Lung microvascular endothelial cell (primary cell): ENCODE measurements at places on chromosomes 3 and 15. TPM values are rescaled to one million over a fixed set of nuclear protein-coding genes. Genes with fewer than 3 reads are reported as not detected.
A peak's percentile ranks its signal among the peaks of the same experiment; 100 is the strongest.

DNA sequence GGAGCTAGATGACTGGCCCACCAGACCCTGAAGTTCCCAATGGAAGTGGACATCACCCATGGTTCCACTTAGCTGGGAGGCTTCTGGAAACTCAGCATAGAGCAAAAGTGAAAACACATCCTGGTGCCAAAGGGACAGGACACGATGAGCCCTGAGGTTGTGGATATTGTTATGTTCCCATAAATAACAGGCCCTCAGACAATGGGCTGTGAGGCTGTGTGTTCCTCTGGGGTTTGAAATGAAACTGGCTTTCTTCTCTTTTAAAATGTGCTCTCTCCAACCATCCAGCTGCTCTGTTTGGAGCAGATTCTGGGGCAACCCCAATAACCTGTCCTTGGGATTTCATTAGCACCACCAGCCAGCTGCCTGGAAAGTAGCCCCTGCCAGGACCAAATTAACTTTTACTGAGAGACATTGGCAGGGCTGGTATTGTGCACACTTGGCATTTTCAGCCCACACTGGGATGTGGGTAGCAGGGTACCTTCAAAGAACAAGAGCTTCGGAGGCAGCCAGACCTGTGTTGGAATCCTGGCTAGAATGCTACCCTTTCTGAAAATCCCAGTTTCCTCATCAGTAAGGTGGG is 97.5 kb downstream of the DNAJB8 start:
- DNase-seq: no peak

DNA sequence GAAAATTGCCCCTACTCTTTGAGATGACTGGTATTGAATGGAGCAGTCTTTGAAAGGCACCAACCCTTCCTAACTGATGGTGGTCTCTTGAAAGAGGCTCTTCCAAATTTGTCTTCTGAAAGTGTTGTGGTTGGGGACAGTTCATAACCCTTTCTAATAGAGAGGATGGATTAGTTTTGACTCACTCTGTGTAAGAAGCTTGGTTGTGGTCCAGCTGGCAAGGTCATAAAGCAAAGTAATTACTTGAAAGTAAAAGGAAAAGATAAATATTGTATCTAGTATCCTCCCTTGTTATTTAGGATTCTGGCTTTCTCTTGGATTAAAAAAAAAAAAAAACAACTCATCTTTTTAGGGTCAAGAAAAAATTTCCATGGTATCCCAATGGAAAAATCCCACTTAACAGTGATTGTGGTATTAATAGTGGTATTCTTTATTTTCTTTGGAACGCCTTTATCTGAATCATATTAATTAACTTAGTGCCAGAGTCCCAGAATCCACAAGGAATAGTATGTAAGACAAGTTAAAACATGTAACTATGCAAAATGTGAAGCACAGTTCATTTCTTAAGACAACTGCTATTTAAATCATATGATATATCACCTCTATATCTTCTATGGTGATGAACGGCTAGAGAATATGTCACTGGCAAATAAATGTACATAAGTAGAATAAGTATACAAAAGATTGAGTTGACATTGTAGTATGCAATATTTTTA is 469.3 kb upstream of the CDIN1 start:
- DNase-seq: no peak

The LRRC49 gene
- total RNA-seq: 3.0 and 3.7 TPM in 2 replicates

The RLBP1 gene
- total RNA-seq: not detected in 2 replicates

GRCh38 chr3:135267487-135267886 is 472.4 kb downstream of the EPHB1 start:
- DNase-seq: no peak

GRCh38 chr3:181457190-181457589 is 254.5 kb upstream of the SOX2 start:
- DNase-seq: no peak

The PATL2 gene
- under 0.01 TPM in 1 of 2 replicates, not detected in the other for total RNA-seq

DNA sequence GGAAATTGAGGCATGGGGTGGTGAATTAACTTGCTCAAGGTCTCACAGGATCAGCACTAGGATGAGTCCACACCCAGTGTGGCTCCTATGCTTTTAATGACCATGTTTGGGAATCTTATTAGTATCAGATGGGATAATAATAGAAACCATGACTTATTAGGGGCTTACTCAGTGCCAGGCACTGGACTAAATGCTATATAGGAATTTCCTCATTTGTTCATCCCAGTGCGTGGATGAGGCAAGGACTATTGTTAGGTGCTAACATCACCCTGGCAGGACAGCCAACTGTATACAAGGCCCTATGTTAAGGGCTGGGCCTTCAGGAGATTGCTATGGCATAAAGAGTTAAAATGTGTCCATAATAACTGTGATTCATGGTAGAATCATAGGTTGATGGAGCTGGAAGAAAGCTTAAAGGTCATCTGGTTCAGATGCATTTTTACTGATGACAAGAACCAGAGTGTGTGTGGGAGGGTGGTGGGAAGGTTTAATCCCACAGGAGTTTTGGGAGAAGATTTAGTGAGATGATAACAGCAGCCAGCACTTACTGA is 4.7 kb upstream of the FEM1B start:
- DNase-seq: no peak

DNA sequence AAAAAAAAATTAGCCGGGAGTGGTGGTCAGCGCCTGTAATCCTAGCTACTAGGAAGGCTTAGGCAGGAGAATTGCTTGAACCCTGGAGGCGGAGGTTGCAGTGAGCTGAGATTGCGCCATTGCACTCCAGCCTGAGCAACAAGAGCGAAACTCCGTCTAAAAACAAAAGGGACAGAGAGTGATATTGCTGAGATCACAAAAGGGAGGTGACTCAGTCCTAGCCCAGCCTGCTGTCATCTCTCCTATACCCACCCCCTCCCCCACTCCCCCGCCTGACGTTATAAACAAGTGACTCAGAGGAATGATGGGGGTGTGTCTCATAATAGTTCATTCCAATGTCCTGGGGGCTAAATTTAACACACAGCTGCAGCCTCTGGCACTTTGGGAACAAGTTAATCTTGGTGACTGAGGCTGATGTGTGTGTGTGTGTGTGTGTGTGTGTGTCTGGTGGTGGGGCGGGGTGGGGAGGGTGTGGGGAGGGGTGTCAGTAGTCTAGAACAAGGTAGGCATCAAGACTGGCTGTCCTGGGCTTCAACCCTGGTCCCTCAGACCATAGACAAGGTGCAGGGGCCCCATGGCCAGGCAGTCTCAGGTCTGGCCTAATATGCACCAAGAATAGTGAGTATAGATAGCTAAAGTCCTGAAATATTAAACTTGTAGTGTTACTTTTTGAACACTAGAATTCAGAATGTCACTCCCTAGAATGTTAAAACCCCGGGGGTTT is 1.3 kb upstream of the KLHL40 start:
- peak; percentile 89 for DNase-seq

The CYP8B1 gene
- total RNA-seq: not detected in 2 replicates

GRCh38 chr15:66862111-66862939 is 160.3 kb downstream of the SMAD6 start:
- no peak for DNase-seq

The LTK gene
- total RNA-seq: under 0.01 TPM in 1 of 2 replicates, not detected in the other

The HYAL1 gene
- total RNA-seq: 3.1 and 5.8 TPM in 2 replicates

GRCh38 chr3:156300371-156300770 is 180.0 kb downstream of the KCNAB1 start:
- no peak for DNase-seq

GRCh38 chr15:28015855-28016254 is 83.3 kb downstream of the OCA2 start:
- DNase-seq: no peak

The GOLGA8S gene
- under 0.01 TPM in 1 of 2 replicates, not detected in the other for total RNA-seq

DNA sequence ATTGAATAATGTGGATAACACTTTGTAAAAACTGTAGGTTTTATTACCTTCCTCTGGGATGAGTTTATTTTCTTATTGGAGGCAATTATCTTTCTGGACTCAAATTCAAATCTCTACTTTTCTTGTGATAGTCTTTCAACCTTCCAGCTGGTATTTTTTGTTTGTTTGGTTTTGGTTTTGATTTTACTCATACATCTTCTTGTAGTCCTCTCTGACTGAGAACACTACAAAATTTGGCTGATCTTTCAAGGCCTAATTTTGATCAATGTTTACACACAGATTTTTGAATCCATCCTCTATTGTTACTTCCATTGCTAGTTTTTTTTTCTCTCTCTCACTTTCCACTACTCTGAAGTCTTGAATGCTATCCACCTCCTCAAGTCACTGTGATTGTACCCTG is 303.8 kb upstream of the NECTIN3 start:
- no peak for DNase-seq

DNA sequence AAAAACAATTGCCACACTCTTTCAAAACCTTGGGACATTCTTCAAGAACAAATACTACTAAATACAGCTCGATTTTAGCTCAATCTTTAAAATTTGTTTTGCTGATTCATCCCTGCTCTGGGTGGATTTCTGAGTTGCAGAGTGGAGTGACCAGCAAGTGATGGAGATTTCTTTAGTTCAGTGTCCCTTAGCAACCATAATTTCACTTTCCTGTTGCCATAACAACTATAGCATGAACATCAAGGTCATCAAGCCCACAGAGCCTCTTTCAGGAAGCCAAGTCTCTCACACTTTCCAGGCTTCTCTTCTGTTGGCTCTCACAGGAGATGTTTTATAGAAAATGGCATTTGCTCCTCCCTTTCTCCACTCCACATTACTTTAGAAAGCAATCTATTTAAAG is 597.2 kb upstream of the ADAMTS9 start:
- DNase-seq: peak; percentile 1

The BLM gene
- total RNA-seq: 1.6 and 3.3 TPM in 2 replicates

- peak; percentile 45 for DNase-seq
Measured at GRCh38 chr15:58066042-58066867, 744 bp upstream of the ALDH1A2 start.

GRCh38 chr3:197028728-197029510 is 698 bp downstream of the MELTF start:
- DNase-seq: no peak

DNA sequence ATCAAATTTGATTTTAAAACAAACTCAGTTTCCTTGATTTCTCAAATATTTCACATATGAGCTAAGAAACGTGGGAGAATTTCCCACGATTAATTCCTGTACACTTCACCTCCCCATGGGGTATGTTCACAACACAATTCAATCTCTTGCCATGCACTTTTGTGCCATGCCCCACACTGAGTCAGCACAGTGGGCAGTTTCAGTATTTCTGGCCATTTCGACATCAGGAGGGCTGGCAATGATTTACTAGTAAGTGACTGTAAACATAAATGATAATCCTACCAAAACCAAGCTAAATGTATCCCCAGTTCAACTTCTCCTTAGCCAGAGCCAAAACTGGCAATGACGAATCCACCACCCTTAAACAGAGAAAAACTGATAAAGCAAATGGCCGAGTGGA is 293.6 kb downstream of the FGF12 start:
- no peak for DNase-seq

GRCh38 chr3:143100451-143100850 is 19.1 kb upstream of the CHST2 start:
- DNase-seq: no peak

DNA sequence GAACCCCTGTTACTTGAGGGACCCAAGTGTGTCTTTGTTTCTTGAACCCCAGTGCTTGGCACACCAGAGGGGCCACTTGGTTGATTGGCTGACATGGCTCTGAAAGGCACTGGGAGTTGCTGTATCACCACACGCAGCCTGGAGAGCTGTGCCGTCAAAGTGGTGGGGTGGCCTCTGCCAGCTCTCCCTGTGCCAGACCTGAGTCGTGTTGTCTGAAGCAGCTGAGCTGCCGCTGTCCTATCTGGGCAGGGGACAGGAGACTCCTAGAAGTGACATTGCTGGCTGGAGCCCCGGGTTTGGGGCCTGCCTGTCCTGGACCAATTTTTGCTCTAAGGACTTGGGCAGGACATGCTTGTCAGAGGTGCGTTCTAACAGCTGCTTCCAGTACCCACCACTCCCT is 5.5 kb upstream of the SNX22 start:
- no peak for DNase-seq

DNA sequence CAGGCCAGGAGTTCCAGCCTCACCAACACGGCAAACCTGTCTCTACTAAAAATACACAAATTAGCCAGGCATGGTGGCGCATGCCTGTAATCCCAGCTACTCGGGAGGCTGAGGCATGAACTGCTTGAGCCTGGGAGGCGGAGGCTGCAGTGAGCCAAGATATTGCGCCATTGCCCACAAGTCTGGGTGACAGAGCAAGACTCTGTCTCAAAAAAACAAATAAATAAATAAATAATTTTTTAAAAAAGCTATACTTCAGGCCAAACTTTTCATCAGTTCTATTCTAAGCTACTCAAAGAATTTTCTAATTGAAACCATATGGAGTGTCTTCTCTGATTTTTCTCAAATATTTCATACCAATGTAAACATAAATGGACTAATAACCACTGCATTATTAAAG is 43.5 kb downstream of the PHC3 start:
- no peak for DNase-seq

The ITIH1 gene
- not detected in 2 replicates for total RNA-seq

DNA sequence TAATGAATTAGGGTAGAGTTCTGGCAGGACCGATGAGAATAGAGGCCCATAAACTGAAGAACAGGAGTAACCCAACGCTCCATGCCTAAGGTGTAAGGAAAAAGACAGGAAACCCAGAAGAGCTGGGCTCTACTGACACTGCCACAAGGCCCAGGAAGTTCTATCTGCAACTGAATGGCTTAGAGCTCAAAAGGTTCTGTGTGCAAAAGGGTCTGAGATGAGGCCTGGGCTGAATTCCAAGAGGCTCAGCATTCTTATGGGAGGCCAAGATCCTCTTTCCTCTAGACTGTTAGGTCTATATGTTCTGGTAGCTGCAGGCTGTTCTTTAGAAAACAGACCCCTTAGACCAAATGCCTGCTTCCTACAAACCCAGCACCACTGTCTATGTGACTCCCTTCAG is 30.5 kb upstream of the PRSS50 start:
- no peak for DNase-seq

- no peak for DNase-seq
Measured at GRCh38 chr3:165827883-165828282, 9.3 kb downstream of the BCHE start.

The KLHL40 gene
- not detected in 2 replicates for total RNA-seq

The REC114 gene
- not detected in 2 replicates for total RNA-seq

DNA sequence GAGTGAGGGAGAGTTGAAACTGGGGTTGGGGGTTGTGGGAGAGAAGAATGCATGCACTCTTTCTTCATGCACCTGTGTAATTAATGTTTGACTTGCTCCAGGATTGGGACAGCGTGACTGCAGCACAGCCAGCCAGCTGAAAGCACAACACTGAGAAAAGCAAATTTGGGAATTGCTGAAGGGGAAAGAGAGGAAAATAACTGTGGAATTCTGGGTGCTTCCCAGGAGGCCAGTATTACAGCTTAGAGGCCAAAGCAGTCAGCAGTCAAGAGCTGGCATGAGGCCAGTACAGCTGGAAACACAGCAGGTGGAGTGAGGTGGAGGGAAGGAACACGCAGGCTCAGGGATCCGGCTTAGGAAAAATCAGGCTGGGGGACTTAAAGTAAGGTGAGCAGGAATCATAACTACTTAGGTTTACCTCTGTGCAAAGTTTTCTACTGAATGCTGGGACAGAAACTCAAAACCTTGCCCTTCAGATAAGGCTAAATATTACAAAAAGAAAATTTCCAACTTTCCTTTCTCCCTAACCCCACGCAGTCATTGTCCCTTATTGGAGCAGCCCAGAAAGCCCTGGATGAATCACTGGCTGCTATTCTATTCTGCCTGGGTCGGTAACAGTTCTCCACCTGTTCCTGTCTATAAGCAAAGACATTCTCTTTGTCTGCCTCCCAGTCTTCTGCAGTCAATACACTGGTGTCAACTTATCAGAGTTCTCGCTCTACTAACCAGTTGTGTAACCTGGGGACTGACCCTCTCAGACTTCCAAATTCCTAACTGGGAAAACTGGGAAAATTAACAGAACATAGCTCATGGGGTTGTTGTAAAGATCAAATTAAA is 167.2 kb downstream of the MAGI1 start:
- DNase-seq: peak; percentile 77

GRCh38 chr15:25186411-25186810 is 231.6 kb downstream of the SNRPN start:
- no peak for DNase-seq

- DNase-seq: no peak
Measured at GRCh38 chr15:66966256-66966655, 99.1 kb upstream of the SMAD3 start.

The SMCO1 gene
- not detected in 2 replicates for total RNA-seq
